ENCODE measurements at places on chromosomes 6 and 20.

DNA sequence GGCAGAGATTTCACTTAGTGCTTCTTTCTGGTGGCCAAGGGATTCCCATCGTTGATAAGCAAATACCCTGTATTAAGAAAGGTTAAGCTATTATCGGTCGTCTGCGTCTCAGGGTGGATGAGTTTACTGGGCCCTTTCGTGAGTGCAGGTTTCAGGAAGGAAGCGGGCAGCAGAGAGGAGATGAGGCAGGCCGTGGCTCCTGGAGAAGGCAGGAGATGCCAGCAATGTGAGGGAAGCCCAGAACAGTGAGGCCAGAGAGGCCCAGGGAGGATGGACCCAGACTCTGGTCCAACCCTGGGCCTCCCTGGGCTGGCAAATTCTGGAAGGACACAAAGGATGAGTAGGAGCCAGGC, 11.2 kb downstream of the TFEB start:
- no peak for DNase-seq

DNA sequence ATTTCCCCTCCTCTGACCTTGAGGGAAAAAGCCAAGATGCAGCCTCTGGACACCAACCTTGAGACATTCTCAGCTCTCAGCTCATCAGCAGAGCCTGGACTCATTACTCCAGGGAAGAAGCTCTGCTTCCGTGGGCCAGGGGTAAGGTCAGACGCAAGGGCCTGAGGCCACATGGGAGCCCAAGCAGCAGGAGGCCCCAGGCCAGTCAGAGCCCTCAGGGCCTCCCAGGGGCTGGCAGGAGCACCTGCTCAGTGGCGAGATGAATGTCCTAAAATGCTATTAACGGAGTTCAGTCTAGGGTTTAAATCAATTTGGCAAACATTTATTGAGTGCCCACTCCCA, 208.6 kb downstream of the ERMARD start:
- no peak for DNase-seq

DNA sequence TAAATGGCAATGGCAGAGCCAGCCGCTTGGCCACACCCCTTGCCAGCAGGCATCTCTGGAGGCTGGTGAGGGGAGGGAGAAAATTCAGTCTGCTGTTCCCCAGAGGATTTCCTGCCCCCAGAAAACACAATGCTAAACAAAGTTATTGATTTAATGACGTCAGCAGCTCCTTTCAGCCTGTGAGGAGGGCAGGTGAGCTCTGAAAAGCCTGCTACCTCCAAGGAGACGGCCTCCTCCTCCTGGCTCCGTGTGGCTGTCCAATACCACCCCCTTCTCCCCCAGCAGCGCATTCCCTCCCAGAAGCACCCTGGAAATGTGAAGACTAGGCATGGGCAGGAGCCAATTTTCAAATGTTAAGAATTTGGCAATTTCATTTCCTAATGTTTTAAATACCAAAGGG, 393.1 kb downstream of the ZFAND3 start:
- no peak for DNase-seq

- no peak for DNase-seq
Observed at GRCh38 chr6:120945905-120946594, 388.2 kb downstream of the TBC1D32 start.

DNA sequence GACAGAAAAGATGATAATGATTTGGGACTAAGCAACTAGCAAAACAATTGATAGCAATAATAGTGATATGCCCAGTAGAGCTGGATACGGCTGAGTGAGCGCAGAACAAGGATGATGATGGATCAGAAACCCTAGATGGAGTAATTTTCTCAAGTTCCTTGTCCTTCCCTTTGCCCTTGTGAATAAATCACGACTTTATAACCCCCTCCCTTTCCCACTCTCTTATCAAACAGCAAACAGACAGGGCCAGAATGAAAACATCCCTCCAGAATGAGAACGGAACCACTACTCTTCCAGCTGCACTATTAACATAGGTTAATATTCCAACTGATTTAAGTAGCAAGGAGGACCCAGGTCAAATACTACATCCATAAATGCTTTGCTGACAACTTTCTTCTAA, 1.3 kb upstream of the MTFR2 start:
- DNase-seq: no peak

DNA sequence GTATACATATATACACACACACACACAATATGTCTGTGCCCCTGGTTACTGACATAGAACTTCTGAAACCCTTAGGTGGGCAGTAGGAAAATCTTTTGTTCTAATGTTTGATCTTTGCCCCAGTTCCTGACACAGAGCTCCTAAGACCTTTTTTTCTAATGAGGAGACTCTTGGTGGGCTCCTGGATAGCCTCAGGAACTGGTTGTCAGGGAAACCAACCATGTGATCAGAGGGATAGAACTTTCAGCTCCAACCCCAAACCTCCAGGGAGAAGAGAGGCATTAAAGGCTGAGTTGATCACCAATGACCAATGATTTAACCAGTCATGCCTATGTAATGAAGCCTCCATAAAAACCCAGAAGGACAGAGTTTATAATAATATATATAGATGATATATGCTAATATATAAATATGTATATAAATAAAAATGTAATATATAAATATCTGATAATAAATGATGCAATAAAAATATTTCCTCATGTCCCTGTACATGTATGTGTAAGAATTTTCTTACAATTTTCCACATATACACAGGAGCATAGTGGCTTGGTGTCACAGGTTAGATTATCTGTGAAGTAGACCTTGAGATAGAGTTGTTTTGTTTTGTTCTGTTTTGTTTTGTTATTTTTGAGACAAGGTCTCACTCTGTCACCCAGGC, 93.3 kb downstream of the GPX5 start:
- DNase-seq: no peak

GRCh38 chr20:61734733-61735502, 330.8 kb downstream of the TAF4 start:
- no peak for DNase-seq

GRCh38 chr6:133965817-133966360, 12.9 kb downstream of the TBPL1 start:
- no peak for DNase-seq

DNA sequence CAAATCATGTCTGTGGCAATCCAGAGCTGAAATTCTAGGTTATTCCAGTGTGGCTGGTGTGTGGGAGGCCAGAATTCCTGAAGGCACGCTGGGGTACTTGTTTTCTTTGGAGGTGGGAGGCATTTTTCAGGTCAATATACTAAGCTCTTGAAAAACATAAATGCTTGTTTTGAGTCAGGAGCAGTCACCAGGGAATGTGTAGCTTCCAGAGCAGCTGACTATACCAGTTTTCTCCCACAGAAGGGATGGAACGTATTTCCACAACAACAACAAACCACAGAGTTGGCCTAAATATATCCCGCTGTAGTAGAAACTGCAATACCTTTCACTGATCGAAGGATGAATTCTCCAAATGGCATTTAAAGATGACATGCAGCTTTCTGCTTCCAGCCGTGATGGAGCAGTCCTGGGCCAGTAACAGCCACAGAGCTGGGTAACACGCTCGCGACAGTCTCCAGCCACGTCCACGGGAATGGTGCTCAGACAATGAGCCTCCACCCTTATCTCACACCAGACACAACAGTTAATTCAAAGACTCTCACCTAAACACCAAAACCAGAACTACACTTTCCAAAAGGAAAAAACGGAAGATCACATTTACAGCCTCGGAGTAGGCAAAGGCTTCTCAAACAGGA, 23.2 kb downstream of the CHRNA4 start:
- DNase-seq: no peak

DNA sequence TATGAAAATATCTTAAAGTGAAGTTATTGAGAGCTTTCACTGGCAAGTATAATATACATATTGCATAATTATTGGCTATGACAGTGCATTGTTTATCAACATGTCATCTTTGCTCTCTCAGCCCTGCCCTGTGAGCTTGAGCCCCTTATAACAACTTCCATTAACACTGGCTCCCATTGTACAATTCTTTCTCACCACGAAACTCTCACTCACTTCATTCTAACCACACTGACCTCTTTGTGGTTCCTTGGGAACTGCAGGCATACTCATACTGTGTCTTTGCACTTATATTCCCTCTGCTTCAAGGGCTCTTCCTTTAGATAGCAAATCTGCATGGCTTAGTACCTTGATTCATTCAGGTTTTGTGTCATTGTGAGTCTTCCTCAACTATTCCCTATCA, 411.8 kb downstream of the CDKAL1 start:
- no peak for DNase-seq

DNA sequence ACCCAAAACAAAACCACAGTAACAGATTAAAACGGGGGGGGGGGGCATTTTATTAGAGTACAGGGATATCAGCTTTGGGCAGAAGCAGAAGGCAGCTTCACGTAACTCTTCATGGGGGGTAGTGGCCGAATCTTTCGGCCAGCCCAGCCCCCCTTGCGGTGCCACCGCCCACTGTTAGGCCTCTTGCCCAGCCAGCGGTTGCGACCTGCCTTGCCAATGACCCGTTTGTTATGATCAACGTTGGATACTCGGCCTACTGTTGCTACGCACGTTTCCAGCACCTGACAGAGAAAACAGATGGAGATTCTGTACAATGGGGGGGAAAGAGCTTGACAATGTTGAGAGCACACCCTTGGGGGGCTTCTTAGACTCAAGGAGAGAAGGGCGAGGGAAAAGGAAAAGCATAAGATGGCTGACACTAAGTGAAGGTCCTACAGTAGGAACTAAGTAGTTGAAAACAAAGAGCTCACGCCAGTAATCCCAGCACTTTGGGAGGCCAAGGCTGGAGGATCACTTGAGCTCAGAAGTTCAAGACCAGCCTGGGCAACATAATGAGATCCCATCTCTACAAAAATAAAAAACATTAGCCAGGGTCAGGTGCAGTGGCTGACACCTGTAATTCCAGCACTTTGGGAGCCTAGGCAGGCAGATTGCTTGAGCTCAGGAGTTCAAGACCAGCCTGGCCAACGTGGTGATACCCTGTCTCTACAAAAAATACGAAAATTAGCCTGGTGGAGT, 724 bp upstream of the CUL7 start:
- DNase-seq: no peak

- no peak for DNase-seq
Observed at GRCh38 chr20:52924411-52925271, 47.5 kb upstream of the TSHZ2 start.

DNA sequence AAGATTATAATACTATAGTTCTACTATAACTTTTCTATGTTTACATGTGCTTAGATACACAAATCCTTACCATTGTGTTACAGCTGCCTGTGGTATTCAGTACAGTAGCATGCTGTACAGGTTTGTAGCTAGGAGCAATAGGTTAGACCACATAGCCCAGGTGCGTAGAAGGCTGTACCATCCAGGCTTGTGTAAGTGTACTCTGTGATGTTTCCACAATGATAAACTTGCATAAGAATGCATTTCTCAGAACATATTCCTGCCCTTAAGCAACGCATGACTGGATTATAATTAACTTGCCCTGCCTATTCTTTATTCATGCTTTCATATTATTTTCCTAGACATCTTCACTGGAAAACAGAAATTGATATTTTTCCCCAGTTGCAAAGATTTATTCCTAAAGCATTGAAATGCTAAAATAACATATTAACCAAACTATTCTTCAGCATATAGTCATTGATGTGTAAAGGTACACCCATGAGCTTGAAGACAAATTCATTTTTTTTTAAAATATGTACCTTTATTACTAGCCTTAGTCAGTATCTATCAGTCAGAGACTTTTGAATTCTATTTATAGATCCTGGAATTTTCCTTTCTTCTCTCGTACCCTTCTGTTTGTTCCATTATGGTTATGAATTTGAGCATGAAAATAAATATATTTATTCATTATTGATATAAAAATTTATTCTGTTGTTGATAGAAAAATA, 7.2 kb upstream of the CTAGE9 start:
- no peak for DNase-seq

DNA sequence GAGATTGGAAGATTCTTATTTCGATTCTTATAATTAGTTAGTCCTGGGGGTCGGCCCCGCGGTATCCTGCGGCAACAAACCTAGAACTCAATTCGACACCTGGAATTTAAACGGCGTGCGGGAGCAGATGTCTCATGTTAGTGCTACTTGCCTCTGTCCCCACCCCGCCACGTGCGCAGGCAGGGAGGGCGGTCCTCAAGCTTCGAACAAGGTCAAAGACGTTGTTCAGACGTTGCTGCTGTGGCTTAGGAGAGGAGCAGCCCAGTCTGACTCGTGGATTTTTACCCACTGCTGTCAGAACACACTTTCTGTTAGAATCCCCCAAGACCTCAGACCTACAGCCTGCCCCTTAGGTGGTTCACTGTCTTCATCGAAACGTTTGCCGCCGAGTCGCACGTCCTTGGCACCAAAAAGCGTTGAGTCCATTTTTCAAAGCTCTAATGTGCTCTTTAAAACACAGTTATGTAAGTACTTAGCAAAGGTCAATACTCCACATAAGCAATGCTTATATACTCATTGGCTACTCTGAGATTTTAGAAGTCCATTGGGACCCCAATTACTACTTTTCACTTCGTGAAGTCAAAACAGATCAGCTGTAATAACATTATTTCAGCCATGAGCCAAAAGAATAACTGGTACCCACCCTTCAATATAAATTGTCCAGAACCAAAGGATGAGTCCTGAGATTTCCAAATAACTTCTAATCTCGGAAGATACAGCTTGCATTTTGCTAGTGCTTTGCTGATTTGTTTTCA, 2.7 kb upstream of the C6orf62 start:
- DNase-seq: no peak

DNA sequence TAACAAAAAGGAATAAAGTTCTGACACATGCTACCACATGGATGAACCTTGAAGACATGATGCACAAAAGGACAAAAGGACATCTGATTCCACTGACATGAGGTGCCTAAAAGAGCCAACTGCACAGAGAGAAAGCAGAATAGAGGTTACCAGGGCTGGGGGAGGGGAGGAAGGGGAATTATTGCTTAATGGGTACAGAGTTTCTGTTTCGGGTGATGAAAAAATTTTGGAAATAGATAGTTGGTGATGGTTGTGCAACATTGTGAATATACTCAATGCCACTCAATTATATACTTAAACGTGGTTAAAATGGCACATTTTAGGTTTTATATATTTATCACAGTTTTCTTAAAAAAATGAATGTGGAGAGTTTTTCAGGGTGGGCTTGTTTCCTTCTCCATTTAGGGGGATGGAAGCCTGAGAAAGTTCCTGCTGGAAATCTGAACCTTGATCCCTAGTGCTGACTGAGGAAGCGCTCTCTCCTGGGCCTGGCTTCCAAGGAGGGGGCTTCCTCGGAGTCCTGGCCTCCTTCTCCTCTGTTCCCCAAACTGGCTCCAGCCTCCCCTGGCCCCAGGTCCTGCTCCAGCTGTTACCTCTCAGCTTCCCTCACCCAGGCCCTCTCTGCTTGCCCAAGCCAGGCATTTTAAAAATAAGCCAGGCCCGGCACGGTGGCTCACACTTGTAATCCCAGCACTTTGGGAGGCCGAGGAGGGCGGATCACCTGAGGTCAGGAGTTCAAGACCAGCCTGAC, 79.2 kb downstream of the NOL4L start:
- no peak for DNase-seq

DNA sequence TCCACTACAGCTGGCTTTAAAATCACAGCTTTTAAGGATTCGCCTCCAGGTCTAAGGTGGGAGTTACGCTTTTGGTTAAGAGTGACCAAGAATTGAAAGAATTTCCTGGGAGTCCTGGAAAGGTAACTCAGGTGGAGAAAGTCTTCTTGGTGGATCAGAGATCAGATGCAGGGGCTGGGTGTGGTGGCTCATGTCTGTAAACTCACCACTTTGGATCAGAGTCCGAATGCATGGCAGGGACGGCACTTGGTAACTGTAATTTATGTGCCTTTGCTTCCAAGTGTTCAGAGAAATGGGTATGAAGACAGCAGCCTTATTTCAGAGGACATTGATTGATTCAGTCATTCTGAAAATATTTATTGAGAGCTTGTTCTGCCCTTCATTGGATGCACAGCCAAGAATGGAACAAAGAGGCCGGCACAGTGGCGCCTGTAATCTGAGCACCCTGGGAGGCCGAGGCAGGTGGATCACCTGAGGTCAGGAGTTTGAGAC, 18.0 kb upstream of the JARID2 start:
- DNase-seq: no peak

GRCh38 chr6:129368076-129368475, 341.9 kb downstream of the ARHGAP18 start:
- DNase-seq: no peak

Data from HS-27A (cell line).